ENCODE measurements at places on chromosomes 6 and 20.
A peak's percentile ranks its signal among the peaks of the same experiment; 100 is the strongest.

DNA sequence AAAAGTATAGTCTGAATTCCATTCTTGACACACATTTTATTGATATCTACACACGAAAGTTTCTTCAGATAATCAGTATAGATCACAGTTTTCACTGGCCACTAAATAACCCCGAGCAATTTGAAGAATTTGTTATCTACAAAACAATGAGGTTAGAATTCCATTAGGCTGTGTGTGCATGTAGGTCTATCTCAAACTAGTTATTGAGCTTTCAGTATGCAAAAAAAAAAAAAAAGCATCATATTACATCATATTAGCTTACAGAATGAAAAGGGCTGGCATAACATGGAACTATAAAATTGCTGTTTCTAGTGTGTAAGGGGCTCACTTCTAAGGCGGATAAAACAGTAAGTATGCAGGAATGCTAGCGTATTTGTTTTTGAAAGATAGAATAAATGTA is 59.5 kb upstream of the ADGRG6 start:
- DNase-seq: no peak

DNA sequence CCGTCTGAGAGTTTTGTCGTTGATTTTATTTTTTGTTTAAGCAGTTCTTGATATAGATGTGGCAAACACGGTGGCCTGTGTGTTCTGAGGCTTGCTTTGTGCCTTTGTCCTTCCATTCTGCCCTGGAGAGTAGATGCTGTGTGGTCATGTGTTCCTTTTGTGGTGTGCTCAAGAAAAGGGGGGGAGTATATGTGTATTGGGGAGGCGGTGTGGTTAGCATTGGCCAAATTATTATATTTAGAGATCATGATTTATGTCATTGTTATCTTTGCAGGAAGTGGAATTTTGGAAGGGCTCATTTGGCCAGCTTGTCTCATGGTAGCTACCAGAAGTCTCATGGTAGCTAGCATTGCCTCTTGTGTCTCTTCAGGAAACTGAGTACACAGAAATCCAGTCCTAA is 16.4 kb downstream of the RREB1 start:
- DNase-seq: no peak

DNA sequence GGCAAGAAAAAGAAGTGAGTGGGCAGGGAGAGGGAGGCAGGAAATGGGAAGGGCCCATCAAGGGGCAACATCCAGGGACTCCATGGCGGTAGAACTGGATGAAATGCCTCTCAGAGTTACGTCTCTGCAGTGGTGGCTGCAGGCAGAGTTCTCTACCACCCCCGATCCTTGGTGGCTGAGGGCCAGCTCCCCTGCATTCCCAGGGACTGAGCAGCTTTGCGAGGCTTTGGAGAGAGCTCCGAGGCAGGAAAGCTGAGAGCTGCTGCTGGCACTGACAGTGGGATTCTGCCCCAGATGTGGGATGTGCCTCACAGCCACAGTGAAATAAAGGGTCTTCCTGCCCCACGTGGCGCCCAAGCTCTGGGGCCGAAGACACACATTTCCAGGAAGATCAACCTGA is 236.6 kb downstream of the SLC24A3 start:
- DNase-seq: peak; percentile 47

DNA sequence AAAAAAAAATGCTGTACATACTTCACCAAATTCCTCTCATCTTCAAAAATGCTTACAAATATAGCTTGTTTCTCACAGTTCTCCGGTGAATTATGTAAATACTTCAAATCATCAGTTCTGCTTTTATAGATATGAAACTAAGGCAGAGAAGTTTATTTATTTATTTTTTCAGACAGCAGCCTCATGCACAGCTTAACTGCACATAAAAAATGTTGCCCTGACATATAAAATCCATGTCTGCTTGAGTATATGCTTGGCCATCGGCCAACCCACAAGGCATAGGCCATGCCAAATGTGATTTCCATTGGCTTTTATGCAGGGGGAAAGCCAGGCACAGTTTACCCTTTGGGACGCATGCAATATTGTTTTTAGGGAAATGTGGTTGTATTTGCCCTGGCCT is 57.3 kb upstream of the PHACTR2 start:
- DNase-seq: no peak

- no peak for DNase-seq
Measured at GRCh38 chr6:89255417-89255816, 38.3 kb upstream of the GABRR1 start.

DNA sequence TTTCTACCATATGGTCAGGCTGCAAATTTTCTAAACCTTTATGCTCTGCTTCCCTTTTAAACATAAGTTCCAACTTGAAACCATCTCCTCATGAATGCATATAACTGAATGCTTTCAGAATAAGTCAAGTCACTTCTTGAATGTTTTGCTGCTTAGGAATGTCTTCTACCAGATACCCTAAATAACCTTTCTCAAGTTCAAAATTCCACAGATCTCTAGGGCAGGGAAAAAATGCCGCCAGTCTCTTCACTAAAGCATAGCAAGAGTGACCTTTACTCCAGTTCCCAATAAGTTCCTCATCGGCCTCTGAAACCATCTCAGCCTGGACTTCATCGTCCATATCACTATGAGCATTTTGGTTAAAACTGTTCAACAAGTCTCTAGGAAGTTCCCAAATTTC is 1011.2 kb upstream of the CITED2 start:
- DNase-seq: no peak

- DNase-seq: no peak
Measured at GRCh38 chr6:91613481-91613880, 1026.6 kb upstream of the MAP3K7 start.

DNA sequence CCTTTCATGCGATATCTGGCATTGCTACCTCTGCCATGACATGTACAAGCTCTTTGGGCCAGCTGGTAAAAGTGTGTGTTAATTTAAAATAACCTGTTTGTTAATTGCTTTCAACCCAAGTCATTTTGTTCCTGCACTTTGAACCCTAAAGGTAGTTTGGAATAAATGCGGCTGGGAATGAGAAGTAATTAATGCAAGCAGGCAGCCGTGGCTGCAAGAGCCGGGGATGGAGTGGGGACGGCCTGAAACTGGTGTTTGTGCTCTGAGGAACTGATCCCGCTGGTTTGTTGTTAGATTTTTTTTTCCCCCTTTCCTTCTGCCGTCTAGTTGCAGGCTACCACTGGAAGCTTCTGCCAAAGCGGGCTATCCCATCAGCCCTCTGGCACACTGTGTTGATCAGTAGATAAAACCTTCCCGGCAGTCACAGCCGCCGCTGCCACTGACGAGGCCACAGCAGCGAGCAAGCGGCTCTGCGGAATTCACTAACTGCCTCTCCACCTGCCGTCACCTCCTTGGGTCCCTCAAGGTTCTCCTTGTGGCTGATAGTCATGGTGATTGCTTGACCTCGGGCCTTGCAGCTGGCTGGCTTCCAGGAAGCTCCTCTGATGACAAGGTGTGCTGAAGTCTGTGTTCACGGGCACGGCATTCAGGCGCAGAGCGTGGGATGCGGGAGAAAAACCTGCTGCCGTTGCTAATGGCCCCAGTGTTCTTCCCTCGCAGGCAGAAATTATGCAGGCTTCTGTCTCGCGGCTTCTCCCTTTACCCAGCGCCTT is 315.9 kb downstream of the TFAP2A start:
- DNase-seq: peak; percentile 67

- DNase-seq: no peak
Measured at GRCh38 chr6:138227316-138227781, 9.1 kb upstream of the PBOV1 start.

DNA sequence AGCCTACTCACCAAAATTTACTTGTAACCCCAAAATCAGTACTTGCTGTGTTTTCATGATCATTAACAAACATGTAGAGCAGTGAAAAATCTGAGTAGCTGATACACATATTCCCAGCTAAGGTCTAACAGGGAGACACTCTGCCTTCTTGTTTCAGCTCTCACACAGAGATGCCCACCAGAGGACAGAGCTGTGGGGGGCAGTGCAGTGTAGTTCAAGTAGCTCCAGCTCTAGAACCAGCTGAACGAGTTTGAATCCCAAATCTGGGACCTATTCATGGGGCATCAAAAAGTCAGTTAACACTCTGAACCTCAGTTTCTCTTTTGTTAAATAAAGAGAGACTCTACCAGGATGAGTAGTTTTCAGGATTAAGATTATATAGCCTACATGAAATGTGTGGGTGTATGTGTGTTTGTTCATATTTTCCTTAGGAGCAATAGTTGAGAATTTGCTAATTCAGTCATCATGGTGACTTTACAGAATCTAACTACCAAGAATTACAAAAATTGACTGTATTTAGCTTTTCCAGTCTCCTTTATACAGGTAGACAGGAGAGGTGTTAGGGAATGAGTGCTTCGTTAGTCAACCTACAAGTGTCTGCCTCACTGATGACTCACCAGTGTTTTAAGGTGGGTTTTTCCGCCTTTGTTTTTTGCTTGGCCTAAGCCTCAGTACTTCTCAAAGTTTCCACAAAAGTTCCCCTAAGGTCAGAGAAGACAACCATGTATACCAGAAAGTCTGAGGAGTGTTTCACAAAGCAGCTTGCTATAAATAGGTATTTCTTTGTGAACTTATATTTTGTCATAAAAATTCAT is 164.0 kb upstream of the RUNX2 start:
- no peak for DNase-seq

- DNase-seq: no peak
Measured at GRCh38 chr6:23278180-23278532, 708.8 kb downstream of the HDGFL1 start.

- DNase-seq: peak; percentile 76
Measured at GRCh38 chr6:56595490-56596122, 47.1 kb downstream of the DST start.

DNA sequence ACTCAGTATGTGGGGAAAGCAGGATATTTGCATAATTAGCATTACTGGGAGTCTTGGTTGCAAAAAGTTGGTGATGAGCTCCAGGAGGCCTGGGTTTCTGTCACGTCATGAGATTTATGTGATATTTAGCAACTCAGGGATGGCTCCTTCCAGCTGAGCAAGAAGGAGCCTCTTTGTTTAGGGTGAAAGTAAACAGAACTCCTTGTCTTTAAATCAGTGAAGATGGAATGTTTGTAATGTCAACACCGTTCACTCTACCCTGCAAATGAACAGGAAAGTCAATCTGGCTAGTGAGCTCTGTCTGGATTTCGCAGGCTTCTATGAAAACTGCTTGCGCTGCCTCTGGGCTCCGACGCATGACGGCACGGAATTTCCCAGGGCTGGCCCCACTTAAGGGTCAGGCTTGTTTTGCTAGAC is 86.9 kb downstream of the PXDC1 start:
- no peak for DNase-seq

GRCh38 chr6:1659816-1660215 is 50.1 kb downstream of the FOXC1 start:
- no peak for DNase-seq

DNA sequence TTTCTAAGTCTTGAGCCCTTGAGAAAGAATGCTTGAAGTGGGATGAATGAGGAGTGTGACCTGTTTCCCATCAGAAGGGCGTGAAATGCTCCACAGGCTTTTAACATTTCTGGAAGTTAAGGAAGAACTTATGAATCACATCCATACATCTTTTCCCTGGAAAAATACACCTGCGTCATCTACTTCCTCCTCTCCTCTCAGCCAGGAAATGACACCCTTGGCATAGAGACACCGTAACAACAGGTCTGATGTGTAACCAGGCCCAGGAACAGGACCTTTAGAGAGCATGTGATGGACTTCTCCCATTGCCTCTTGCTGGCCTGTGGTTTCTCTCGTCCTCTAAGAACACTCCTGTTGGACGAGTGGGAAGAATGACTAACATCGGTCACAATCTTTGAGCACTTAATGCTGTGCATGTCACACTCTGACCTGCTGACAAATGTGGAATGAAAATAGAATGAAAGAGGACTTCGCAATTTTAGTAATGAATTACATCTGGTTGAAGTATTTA is 28.5 kb upstream of the CITED2 start:
- no peak for DNase-seq

DNA sequence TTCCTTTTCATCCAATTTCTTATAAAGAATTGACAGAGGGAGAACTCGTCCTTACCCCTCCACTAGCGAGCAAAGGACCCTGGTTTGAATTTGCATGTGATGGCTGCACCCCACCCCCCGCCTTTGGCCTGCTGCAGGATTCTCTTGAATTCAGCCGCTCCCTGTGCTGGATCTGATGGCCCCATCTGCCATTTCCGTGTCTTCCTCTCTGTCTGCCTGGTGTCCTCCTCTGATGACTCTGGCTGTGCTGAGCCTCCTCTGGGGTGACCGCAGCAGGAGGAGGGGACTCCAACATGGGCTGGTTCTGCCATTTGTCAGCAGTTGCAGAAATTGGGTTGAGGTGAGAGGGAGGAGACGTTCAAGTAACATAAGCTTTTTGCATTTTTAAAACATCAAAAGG is 188.8 kb downstream of the DLL1 start:
- peak; percentile 42 for DNase-seq

GRCh38 chr6:12653486-12653885 is 63.1 kb upstream of the PHACTR1 start:
- DNase-seq: no peak

- DNase-seq: no peak
Measured at GRCh38 chr20:54194724-54195438, 13.0 kb upstream of the PFDN4 start.

- DNase-seq: no peak
Measured at GRCh38 chr6:29990931-29991330, 48.6 kb downstream of the HLA-A start.

GRCh38 chr6:69102416-69102815 is 467.3 kb downstream of the ADGRB3 start:
- DNase-seq: no peak

- DNase-seq: peak; percentile 61
Measured at GRCh38 chr6:10687582-10687981, 6.8 kb downstream of the C6orf52 start.

DNA sequence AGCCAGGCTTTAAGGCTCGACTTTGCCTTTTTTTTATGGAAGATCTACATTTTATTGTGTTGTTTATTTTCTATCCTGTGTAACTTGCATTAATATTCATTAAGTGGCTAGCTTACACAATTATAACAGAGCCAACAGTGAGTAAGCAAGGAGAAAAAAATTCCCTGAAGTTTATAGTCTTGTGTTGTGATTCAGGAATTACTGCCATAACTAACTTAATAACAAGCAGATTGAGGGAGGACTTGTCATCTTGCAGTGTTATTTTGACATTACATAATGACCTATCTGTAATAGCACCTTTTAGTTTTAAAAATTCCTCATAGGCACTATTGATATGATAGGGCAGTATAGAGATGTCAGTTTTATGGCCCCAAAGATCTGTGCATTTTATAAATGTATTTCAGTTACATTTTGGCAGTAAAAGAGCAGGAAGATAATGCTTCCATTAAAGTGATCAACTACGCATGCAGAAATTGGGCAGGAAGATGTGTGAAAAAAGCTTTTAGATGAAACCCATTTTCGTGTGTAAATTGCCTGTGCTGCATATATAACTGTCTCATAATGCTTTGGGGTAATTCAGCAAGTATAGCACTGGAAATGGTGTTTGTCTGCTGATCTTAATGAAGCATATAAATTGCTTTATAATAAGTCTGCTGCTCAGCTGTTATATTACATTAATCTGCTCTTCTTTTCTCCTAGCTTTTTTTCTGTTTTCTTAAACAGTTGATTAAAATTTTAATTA is 123.0 kb downstream of the SMAP1 start:
- DNase-seq: no peak

GRCh38 chr6:37134396-37135191 is 35.4 kb upstream of the PIM1 start:
- DNase-seq: no peak

- DNase-seq: no peak
Measured at GRCh38 chr20:3383878-3384495, 23.5 kb downstream of the DNAAF9 start.

- peak; percentile 68 for DNase-seq
Measured at GRCh38 chr6:37056112-37056403, 50.6 kb downstream of the FGD2 start.

Data from endodermal cell (in vitro differentiated cells).